ENCODE measurements at places on chromosomes 1 and 21.

GRCh38 chr1:54714881-54715492 is 674 bp upstream of the TTC4 start:
- no peak for DNase-seq

DNA sequence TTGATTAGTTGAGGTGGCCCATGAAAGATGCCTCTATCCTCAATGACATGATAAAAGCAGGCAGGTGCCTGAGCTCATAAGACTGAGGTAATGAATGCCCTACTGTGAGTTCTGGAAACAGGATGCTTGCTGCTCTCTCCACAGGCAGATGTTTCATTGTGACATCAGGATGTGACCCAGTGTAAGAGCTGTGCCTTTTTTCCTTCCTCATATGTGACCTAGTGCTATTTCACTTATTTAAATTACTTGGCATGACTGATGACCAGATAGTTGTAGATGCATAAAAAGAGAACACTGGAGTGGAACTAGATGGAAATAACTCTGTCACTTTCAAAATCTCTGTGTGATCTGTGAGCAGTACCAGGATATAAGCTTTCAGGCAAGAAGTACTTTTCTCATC is 31.9 kb downstream of the KIF14 start:
- no peak for DNase-seq

DNA sequence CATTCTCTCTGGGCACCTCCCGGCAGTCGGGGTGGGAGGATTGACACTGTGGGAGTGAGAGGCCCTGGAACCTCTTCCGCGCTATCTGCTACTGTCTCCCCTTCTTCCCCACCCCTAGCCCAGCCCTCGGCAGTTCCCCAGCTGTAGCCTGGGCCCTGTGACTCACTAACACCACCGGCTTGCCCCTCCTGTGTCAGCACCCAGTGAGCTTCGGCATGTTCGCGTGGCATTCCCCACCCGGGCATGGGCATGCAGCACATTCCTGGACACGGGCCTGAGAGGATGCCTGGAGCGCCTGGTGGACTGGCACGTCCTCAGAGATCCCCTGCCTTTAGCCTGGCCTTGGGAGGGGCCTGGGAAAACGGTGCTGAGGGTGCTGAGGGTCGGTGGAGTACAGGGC is 1.3 kb downstream of the CDK18 start:
- DNase-seq, result no peak

DNA sequence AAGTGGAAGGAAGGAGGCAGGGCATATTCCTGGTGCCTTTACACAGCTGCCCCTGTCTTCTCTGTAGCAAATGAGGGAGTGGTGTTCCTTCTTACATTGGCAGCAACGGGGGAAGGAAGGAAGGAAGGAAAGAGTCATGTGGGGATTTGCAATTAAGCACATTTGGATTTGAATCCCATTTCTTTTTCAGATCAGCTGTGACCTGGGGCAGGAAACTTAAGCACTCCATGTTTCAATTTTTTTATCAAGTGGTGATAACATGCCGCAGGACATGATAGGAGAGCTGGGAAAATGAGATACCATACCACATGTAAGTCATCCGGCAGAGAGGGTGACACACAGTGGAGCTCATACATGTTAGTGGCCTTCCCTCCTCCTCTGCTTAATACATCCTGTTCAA is 186.8 kb downstream of the APP start:
- no peak for DNase-seq

GRCh38 chr1:66292944-66293343 is 241.0 kb upstream of the SGIP1 start:
- DNase-seq, result no peak

GRCh38 chr21:29163341-29164115 is 33.1 kb downstream of the MAP3K7CL start:
- no peak for DNase-seq

DNA sequence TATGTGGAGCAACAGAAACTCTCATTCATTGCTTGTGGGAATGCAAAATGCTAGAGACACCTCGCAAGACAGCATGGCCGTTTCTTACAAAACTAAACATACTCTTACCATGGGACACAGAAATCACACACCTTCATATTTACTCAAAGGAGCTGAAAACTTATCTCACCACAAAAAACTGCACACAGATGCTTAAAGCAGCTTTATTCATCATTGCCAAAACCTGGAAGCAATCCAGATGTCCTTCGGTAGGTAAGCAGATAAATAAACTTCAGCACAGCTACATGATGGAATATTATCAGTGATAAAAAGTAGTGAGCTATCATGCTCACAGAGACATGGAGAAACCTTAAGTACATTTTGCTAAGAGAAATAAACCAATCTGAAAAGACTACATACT is 124.3 kb downstream of the RERE start:
- DNase-seq, result no peak

DNA sequence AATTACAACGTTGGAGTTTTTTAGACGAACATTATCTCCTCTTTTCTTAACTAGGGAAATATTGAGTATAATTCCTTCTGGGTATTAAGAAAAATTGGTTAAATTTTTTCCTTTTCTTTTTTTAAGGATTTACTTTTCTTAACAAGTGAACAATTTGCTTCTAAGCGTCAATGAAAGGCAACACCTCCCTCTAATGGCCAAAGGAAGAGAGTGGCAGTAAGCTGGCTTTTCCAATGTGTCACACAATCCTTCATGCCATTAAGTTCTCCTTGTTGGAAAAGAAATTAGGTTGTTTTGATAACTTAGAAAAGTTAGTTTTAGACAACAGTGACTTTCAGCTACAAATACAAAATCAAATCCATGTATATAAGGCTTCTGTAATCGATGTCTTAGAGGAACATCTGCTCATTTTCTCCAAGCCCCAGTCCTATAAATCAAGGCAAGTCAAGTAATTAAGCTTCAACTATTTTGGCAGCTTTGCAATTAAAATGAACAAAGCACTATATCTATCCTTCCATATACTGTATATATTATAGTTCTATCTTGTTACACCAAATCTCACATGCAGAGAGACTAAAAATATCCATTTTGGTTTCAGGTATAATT is 62.8 kb downstream of the EDEM3 start:
- DNase-seq, result no peak

- no peak for DNase-seq
Measured at GRCh38 chr1:5455651-5456050, 536.6 kb downstream of the NPHP4 start.

- no peak for DNase-seq
Measured at GRCh38 chr1:40945491-40945973, 34.0 kb upstream of the CTPS1 start.

GRCh38 chr1:25760122-25760719 is 39.8 kb upstream of the SELENON start:
- no peak for DNase-seq

- no peak for DNase-seq
Measured at GRCh38 chr1:152084853-152085252, 4.0 kb downstream of the TCHHL1 start.

DNA sequence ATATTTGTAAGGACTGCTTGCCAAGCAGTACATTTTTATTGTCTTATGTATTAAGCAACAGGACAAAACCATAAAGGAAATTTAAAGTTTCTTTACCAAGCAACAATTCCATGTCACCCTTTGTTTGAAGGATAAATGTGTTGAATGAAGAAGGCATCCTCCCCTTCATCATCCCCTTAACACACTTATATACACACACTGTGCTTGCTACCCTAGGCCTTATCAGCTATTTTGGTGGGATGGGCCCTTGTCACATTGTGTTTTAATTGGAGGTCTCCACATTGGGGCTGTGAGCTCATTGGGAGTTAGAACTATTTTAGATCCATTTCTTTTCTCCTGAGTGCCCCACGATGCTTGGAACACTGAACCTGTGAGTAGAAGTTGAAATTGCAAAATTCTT is 1.9 kb downstream of the VANGL1 start:
- DNase-seq, result no peak

- no peak for DNase-seq
Measured at GRCh38 chr21:32794644-32795079, 23.1 kb upstream of the PAXBP1 start.

GRCh38 chr1:2320006-2320405 is 71.3 kb downstream of the MORN1 start:
- DNase-seq, result no peak

- no peak for DNase-seq
Measured at GRCh38 chr1:32014948-32015273, 1.2 kb downstream of the KHDRBS1 start.

GRCh38 chr1:77579547-77579946 is 102.9 kb downstream of the ZZZ3 start:
- DNase-seq, result no peak

GRCh38 chr1:53984726-53985125 is 33.3 kb downstream of the LDLRAD1 start:
- DNase-seq, result no peak

GRCh38 chr1:15354580-15354965 is 55.1 kb upstream of the EFHD2 start:
- DNase-seq, result no peak

DNA sequence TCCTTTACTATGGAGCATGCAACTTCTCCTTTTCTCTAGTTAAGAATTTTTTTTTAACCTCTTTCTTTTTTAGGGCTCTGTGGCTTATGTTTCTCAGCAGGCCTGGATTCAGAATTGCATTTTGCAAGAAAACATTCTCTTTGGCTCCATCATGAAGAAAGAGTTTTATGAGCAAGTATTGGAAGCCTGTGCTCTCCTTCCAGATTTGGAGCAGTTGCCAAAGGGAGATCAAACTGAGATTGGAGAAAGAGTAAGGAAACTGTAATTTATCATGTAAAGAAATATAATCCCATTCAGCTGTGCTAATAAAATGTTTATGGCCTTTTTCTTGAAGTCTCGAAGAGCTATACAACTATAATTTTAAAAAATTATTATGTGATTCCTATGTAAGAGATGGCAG is 70.1 kb downstream of the HSPA13 start:
- no peak for DNase-seq

GRCh38 chr1:165449131-165449530 is 4.2 kb upstream of the RXRG start:
- DNase-seq, result no peak

- DNase-seq, result no peak
Measured at GRCh38 chr1:62530516-62531154, 66.7 kb upstream of the ANGPTL3 start.

DNA sequence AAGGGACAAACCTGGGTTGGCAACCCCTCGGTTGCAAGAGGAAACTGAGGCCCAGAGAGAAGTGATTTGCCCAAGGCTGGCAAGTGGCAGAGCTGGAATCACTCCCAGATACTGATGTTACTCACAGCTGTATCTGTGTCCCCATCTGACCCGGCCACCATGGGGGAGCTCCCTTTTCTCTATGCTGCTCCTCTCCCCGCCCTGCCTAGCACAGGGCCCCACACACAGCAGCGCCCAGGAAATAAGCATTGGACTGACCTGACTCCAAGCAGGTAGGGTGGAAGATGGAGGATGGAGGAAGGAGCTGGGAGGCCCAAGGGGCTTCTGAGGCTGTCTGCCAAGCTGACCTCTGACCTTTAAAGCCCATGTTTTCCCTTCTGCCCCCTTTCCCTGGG is 3.0 kb upstream of the FBLIM1 start:
- DNase-seq, result no peak

DNA sequence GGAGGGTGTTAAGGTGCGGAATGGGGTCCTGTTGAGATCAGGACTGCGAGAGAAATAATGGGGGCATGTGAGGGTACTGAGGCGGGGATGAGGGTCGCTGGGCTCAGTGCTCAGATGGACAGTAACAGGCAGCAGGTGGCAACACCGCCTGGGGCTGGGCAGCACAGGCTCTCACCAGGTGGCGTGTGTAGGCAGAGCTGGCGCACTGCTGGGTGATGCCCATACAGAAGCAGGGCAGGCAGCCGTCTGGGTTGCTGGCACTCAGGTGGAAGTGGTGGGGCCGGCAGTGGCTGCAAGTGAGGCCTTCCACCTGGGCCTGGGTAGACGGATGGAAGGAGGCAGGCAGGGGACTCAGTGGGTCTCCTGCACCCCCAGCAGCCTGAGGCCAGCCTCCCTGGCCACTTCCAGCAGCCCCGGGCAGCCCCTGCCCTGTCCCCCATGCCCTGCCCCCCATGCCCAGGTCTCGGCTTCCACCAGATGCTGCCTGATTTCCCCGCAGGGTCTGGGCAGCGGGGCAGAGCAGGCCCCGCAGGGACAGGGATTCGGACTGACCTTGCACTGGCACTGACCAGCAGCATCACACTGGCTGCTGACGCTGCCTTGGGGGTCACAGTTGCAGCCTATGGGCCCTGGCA is 60.5 kb downstream of the LDLRAD2 start:
- DNase-seq, result no peak

GRCh38 chr1:216310776-216311175 is 112.5 kb downstream of the USH2A start:
- DNase-seq, result no peak

DNA sequence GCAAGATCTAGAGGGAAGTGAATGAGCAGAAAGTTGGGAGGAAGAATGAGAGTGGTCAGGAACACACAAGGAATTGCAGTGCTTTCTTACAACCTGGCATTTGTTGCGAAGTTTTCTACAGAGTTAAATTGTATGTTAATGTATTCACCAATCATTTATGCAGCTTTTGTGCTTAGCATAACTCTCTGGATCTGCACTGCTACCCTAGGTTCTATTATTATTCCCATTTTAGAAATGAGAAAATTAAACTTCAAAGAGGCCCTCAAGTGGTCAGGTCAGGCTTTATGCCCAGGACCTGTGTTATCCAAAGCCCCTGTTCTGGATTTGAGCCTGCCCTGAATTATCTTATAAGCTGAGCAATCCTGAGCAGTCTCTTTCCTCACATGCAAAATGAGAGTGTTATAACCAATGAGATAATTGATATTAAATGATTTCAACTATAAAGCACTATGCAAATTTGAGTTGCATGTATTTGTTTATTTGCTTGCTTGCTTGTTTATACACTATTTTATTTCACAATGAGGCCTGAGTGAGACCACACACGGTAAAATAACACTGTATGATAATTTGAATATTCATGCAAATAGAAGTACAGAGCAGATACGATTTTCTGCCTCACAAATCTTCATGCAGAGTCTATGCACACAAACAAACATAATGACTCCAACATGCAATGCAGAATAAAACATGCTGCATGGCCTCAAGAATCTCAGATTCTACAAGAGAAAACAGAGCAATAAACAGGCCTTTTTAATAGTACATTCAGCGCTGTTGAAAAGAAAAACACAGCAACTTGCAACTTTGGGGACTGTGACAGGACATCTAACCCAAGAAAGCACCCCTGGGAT is 323.0 kb downstream of the PLPP3 start:
- DNase-seq, result no peak

- no peak for DNase-seq
Measured at GRCh38 chr1:118132000-118132399, 53.0 kb downstream of the SPAG17 start.

GRCh38 chr1:221863635-221864034 is 121.7 kb upstream of the DUSP10 start:
- DNase-seq, result no peak
